ENCODE measurements at places on chromosomes 5 and 9.

DNA sequence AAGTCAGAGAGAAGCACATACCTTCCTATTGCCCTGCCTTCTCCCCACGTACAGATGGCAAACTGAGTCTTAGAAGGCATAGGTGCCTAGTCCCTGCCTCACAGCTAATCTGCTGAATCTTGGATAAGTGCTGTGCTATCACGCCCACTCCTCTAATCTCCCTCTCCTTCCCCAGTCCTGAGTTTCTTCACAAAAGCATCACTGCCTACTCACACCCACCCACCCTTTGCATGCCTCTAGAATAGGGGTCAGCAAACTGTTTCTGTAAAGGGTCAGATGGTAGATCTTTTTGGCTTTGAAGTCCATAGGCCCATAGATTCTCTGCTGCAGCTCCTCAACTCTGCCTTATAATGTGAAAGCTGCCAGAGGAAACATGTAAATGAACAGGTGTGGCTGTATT is 23.2 kb upstream of the JADE2 start:
- no peak for DNase-seq

DNA sequence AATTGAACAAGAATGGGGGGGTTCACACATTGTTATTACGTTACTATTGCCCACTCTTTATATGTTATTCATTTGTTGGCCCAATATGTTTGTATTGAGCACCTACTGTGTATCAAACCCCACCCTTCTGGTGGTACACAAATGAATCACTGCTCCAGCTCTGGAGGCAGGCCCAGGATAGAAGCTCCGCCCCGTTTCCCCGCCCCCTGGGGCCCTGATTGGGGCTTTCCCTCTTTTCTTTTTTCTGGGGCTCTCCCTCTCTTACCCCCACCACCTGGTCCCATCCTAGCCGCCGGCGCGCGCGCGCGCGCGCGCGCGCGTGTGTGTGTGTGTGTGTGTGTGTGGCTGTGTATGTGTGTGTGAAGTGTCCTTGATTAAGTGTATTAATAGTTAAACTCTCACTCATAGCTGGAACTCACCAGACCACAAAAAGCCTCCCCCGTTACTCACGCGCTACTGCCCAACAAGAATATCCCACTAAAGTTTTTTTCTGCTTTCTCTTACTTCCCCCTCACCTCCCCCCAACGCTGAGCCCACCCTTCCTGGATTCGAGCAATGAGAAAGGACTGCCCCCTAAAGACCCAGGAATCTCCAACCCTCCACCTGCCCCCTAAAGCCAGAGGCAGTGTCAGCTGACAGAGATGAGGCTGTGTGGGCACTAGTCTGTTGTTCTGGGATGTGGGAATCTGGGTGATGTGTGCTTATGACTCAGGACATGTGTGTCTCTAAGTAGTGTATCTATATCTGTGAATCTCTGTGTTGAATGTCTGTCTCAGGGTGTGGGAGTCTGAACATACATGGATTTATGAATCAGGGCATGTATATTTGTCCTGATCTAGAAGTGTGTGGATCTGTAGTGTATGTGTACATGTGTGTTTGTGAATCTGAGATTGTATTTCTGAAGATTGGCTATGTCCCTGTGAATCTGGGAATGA is 4.0 kb downstream of the CXXC5 start:
- peak; percentile 90 for DNase-seq

DNA sequence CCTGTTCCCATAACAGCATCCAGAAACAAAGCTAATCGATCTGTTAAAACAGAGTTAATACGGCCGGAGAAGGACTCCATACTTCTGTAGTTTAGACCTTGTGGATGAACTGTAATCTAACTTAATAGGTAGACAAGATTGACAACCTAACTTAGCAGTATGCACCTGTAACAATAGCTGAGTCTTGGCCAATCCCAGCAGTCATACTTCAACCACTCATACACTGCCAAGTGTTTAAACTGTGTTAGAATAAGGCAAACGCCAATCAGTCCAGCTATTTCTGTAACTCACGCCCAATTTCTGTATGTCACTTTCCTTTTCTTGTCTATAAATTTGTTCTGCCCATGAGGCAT is 33.7 kb upstream of the MACIR start:
- DNase-seq, result no peak

DNA sequence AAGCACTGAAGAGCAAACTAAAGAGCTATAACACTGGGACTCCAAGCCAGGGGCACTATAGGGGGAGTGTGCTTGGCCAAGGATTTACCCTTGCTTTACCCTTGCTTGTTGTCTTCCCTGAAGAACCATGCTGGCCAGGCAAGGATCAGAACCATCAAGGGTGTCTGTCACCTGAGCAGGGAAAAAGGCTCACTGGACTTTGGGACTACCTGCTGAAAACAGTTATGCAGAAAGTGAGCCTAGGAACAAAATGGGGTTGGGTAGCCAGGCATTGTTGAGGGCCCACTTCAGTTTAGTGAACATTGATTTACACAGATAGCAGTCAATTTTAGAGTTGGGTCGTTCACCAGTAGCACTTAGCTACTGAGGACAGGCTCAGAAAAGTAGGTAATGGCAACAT is 8.0 kb upstream of the TMEM171 start:
- no peak for DNase-seq

- no peak for DNase-seq
These were observed 59.5 kb downstream of the OLFM1 start for GRCh38 chr9:135146766-135147473.

DNA sequence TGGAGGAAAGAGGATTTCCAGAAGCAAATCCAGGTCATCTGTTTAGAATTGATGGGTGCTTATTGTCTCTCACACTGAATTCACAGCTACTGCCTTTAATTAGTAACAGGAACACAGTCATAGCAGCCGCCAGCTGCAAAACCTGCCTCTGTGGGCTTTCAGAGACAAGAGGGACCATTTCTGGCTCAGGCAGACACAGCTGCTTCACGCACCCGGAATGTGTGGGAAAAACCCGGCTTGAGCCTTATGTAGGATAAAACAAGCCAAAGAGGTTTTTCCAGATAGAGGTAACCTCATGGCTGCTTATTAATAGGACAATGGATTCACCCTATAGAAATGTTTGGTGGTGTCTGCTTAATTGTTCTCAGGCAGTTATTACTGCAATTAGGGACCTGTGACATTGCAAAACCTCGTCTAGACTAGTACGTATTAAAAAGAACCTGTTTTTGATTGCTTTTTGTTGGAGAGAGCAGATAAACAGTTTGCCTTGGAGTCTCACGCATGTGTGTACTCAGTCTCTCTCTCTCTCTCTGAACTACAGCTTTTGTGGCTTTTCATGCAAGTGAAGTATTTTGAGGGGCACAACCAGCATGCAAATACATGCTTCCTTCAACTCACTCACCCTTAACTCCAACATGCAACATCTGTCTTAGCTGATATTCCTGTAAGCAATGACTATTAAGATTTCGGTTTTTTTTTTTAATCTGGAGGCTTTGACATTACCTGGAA is 302.7 kb downstream of the PLK2 start:
- DNase-seq, result no peak

DNA sequence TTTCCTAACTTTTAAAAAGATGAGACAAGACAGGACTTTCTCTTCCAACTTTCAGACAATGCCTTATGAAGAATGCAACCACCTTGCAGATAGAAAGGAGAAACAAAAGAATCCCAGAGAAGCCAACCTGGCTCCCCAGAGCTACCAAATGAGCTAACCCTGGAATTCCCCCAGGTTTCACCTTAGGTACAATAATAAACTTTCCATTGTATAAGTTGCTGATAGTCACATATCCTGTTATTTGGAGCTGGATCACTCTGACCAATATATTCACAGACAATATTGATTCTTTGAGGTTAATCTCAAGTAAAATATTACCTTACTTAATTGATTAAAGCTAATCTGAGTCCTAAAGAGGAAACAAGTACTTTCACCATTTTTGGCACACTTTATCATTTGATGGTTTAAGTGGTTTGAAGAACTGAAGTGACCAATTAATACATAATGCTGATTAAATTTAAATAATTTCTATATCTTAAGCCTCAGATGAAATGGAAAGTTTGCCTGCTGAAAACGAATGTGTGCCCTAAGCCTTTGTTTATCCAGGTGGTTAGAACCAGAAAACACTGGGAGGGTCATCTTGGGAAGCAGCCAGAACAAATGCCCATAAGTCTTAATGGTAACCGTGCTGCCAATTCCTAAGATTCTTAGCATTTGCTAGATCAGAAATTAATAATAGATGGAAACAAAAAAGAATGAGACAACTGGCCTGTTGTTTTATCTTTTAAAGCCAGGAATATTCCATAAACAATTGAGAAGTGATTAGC is 159.6 kb upstream of the SLC12A2 start:
- DNase-seq, result no peak

GRCh38 chr5:83377131-83377865 is 94.2 kb upstream of the VCAN start:
- DNase-seq, result no peak

- DNase-seq, result no peak
These were observed 47.8 kb downstream of the SMIM15 start for GRCh38 chr5:61114441-61114840.

- no peak for DNase-seq
These were observed 182.5 kb downstream of the GAPVD1 start for GRCh38 chr9:125444166-125444565.

DNA sequence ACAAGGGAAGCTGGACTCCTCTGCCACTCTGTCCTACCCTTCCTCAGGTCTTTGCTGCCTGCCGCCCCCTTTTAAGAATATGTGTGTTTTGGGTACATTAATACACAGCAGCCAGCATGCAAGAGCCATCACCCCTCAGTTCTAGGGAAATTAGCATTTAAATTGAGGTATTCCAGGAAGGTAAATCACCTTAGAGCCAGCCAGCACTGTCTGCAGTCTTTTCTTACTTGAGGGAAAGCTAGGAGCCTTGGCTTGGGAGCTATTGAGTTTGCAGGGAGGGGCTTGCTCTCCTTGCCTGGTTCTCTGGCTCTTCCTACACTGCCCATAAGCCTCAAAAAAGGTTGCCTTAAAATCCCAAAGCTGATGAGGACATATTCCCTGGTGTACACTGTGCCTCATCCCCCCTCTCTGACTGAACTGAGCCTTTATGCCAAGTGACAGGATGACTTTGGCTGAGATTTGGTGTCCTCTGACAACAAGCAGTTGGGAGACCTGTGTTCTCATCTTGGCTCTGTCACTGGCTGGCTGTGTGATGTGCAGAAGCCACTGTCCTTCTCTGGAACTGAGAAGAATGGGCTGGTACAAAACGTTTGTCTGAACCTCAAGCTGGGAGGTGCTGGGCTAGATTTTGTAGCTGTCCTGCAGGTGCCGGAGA is 54.1 kb downstream of the TRIM32 start:
- no peak for DNase-seq

DNA sequence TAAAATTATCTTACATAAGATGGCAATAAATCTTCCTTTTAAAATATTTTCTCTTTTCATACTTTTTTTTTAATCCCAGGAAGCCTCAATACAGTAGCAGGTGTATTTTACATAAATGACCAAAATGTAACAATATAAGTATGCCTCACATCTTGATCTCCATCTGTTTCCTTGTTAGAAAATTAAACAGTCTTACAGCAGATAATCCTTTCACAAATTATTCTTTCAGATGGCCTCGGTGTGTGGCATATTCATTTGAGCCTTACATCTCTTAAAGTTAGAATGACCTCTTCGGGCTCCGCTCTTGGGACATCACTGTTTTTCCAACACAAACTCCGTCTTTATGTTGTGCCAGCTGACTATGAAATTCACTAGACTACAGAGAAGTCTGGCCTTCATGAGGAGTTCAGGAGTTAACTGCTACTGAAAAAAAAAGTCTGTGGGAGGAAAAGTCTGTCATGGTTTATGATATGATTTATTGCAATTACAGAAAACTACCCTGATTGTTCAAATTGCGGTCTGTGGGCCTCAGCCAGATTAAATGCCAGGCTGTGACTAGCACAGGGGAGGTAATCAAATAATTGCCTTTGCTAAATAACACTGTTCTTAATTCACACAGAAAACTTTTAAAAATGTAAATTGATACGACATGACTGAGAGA is 292.9 kb upstream of the PUM3 start:
- no peak for DNase-seq

DNA sequence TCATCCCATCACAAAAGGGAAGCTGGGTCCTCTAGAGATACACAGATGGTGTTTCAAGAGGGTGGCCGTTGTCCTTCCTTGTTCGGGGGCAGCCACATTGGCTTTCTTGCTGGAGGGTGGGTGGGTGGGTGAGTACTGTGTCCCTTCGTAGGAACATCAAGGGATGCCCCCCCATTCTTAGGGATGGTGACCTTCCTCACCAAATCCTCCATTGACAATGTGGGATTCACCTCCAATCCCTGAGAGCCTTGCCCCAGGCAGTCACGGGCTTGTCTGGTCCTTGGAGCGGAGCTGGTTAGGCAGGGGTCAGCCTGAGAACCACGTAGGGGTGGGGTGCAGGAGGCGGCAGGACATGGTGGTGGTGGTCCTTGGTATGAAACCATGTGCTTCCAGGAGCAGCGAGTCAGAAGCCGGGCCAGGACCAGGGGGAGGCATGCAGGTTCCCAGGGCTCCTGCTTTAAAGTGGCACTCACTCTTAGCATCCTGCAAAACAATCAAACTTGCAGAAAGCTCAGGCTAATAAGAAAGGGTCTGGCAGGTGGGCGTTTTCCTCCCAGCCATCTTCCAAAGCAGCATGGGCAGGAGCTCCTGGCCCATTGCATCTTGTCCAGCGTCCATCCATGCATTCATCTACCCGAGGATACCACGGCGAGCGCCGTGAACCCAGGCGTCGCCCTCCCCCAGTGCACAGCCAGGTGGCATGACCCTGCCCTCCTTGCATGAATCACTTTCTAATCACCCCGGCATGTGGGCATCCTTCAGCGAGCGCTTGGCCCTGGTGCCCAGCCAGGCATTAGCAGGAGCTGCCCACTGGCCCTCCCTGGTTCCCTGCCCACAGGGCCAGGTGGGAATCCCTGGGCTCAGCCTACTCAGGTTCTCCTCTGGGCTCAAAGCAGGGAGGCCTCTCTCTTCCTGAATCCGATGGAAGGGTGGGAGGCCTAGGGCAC is 76.4 kb downstream of the NTNG2 start:
- no peak for DNase-seq

GRCh38 chr9:73118286-73118685 is 33.4 kb upstream of the ANXA1 start:
- no peak for DNase-seq

DNA sequence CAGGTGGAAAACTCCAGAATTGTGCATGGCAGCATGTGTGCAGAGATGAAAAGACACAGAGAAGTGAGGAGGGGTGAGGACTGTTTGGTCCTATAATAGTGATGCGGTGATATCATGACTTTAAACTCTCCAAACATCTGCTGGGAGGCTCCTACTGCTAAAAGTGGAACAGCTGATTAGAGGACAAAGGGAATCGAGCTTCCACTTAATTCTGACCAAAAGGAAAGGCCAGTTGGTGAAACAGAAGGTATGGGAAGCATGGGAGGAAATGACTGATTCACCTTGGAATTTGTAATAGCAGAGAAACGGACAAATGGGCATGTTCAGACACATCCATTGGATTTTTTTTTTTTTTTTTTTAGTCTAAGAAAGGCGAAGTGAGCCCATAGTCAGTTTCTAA is 67.5 kb upstream of the MAMDC2 start:
- DNase-seq, result no peak

DNA sequence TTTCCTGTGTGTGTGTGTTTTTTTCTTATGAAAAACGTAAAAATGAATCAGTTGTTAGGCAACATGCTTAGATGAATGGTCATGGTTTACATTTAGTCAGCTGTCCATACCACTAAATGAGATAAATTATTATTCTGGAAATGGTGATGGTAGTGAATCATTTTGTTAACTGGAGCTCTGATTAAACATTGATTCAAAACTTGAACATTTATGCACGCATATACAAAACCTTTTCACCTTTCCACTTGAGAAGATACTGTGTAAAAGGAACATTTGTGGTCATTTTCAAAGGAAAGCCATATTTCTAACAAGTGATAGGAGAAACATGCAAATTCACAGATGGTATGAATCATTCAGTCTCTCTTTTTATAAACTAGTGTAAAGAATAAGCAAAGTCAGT is 162.0 kb downstream of the SLC25A46 start:
- DNase-seq, result no peak

Data from thymus (tissue), 14 donors.